CD8-positive, alpha-beta memory T cell (primary cell): ENCODE measurements at places on chromosomes 11 and 22. TPM values are rescaled to one million over a fixed set of nuclear protein-coding genes. Genes with fewer than 3 reads are reported as not detected.
A peak's percentile ranks its signal among the peaks of the same experiment; 100 is the strongest.

The B3GAT1 gene
- 0.44 TPM for total RNA-seq

- DNase-seq: no peak
These were observed 14.5 kb downstream of the PIK3IP1 start for GRCh38 chr22:31277741-31278140.

DNA sequence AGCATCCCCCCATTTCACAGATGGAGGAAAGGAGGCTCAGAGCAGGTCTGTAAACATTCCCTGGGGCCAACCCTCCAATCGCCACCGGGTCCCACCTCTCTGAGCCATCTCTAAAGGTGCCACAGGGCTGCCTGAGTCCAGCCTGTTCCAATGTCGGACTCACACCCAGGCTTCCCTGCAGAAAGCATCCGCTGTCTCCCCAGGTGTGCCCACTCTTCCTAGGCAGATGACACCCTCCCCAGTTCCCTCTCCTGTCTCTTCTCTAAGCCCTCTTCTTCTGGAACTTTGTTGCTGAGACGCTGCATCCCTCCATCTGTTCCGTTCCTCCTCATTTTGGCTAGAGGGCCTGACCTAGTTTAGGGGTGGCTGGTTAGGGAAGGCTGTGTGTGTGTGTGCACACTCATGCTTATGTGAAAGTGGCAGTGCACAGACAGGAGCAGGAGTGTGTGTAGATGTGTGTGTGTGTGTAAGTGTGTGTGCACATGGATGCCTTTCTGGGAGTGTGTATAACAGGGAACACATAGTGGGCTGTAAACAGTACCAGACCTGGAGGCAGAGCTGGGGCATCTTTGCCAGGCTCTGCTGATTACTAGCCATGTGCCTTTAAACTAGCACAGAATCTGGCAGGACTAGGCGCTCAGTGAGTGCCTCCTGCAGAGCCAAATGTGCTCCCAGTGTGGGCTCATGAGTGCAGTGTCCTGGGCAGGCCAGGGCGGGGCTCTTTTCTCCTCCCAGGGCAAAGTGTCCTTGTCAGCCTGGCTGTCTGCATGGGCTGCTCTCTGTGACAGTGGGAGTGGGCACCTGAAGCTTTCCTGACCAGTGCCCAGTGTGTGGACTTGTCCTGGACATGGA, 77.3 kb upstream of the NECTIN1 start:
- no peak for DNase-seq

DNA sequence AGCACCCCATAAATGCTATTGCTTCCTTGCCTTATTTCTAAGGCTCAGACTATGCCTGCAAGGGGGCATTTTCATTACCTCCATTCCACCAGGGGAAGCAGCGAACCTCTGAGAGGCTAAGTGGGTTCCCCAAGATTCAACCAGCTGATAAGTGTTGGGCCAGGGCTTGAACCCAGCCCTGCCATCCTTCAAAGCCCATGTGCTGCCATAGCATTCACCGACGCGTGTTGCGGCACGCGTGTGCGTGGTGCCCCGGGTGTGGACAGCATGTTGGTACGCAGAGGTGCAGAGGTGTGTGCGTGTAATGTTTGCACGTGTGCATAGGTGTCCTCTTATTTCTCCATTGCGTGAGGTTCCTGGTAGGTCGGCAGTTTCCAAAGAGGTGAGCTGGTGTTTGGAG, 66.0 kb upstream of the PPARA start:
- DNase-seq: no peak

DNA sequence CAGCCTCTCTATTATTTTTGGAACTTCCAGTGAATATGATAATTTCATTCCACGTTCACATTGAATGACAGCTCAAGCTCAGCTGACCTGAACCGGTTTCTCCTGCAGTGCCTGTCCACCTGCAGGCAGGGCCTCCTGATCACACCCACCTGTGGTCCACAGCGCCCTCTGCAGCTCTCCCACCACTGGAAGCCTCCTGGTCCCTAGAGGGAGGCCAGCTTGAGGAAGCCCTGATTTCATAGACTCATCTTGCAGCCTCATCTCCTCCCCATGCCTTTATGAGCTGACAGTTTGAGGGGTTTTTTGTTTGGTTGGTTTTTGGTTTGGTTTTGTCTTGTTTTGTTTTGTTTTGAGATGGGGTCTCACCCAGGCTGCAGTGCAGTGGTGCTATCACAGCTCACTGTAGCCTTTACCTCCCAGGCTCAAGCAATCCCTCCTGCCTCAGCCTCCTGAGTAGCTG, 29.9 kb upstream of the MALAT1 start:
- DNase-seq: peak; percentile 45
